ENCODE measurements at places on chromosomes 4 and X.
A peak's percentile ranks its signal among the peaks of the same experiment; 100 is the strongest.

GRCh38 chr4:111499291-111499690, 646.0 kb upstream of the FAM241A start:
- DNase-seq: no peak

- peak; percentile 29 for DNase-seq
Observed at GRCh38 chr4:150769248-150769647, 187.3 kb downstream of the MAB21L2 start.

DNA sequence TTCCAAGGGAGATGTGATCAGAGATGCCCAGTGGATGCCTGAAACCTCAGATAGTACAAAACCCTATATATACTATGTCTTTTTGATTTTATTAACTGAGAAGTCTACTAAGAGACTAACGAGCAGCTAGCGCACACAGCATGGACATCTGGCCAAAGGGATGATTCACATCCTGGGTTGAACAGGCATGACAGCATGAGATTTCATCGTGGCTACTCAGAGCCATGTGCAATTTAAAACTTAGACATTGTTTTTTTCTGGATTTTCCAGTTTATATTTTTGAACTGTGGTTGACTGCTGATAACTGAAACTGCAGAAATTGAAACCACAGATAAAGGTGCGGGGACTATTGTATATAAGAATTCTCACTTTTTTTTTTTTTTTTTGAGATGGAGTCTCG, 2252.9 kb upstream of the AGA start:
- no peak for DNase-seq

DNA sequence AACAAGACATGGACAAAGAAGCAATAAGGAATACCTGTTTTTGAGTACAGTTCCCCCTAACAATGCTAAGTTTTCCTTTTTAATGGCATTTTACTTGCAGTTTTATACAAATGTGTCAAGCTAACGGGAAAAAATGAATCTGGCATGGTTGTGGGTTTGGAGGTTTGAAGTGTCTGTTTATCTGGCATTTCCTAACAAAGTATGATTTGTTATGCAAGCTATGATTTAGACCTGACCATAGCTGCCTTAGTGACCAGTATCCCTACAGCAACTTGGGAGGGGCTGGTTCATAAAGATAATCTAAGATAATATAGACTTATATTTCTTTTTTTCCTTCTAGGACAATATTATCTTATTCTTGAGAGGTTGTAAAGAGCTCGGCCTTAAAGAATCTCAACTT, 60.6 kb downstream of the LIMCH1 start:
- DNase-seq: no peak

DNA sequence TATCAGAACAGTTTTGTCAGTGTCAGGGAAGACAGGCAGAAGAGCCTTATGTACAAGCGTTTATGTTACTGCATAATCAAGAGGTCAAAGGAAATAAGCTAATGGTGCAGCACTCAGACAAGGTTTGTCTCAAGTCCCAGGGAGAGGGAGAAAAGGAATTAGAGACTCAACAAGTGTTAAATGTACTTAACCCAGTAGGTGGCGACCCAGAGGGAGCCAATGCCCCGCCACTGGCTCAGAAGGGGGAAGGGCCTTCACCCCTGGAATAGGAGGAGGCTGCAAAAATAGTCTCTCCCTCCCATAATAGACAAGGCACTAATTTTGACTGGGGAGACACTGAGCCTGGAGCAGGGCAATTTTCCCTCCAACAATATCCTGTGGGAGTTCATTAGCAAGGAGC, 14.1 kb upstream of the PAPSS1 start:
- DNase-seq: peak; percentile 41

GRCh38 chr4:154961263-154961662, 180.2 kb downstream of the RBM46 start:
- no peak for DNase-seq

GRCh38 chrX:130171446-130172126, at the start of gene RAB33A:
Gene RAB33A (plus strand): TSS chrX:130171962. CDS start chrX:130172063, 101 bp downstream.
- DNase-seq: no peak
